ENCODE measurements at places on chromosomes 6 and 20.

- no peak for DNase-seq
Measured at GRCh38 chr20:25690427-25690826, 6.2 kb downstream of the ZNF337 start.

DNA sequence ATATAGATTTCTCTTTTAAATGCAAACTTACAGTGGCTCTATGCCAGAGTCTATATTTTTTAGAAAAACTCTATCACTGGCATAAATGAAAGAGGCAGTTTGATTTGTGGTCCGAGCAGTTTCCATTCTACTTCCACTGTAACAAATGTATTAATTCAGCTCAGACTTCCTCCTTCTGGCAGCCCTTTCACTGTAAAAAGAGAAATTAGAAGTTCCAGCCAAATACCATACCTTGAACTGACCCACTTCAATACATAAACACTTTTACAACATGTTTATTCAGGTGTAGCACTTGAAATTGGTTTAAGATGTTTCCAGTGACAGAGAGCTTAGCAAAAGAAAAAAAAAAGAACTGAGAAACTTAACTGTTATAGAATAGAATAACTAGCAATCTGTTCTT lies 99.3 kb downstream of the BMP5 start:
- no peak for DNase-seq

DNA sequence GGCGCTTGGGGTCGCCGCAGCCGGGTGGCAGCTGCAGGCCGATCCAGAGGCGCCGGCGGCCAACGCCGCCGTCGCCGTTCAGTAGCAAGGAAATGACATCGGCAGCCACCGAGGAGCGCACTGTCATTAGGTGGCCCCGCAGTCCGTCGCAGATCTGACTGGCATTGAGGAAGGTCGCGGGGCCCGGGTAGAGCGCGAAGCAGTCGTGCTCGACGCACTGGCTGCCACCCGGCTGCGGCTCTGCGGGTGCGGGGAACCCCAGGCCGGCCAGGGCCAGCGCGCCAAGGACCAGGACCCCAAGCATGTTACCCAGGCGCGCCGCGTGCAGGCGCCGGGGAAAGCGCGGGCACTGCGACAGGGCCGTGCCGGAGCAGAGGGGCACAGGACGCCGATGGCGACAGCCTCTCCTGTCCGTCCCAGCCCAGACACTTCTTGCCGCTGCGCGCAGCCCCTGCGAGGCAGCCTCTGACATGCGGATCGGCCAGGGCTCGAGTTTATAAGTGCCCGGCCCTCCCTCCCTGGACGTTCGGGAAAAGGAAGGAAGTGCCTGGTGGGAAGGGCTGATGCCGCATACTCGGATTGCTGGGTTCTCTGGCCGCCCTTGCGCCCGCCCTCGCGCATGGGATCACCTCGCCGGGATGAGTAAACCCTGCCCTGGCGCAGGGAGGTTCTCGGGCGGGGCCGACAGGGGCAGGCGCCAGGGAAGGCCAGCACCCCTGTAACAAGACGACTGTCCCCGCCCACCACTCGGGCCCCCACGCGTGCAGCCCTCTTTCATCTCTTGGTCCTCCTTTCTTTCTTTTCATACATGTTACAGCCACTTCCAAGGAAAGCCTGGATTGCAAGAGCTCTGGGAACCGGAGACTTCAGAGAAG lies at the start of gene THBD:
TSS of gene THBD (minus strand) at position 472 of the 875 bp plus-strand sequence. CDS start at position 304, 168 bp downstream.
- DNase-seq: peak; percentile 70

DNA sequence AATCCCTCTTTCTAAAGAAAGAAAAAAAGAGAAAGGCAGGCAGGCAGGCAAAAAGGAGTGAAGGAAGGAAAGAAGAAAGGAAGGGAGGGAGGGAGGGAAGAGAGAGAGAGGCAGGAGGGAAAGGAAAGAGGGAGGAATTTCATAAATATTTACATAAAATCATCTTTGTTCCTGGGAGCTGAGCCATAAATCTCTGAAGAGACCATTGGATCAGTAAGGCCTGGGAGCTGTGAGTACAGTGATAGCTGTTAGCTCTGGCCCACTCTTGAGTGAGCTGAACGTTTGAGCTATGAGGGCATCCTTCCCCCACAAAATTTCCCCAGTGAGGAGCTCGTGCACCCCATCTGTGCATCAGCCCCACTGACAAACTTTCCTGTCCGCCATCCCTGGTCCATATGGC lies 224.0 kb downstream of the SOD2 start:
- no peak for DNase-seq
